ENCODE measurements at places on chromosomes 13 and 19. TPM values are rescaled to one million over a fixed set of nuclear protein-coding genes. Genes with fewer than 3 reads are reported as not detected.

DLL3 gene
- total RNA-seq, result 10.1 TPM

SIGLEC12 gene
- not detected for total RNA-seq

RFPL4A gene
- 0.35 TPM for total RNA-seq

ATXN8OS gene
- total RNA-seq, result not detected

NKPD1 gene
- 0.73 TPM for total RNA-seq

MYPOP gene
- 10.5 TPM for total RNA-seq

TTYH1 gene
- total RNA-seq, result not detected

PRODH2 gene
- total RNA-seq, result 0.34 TPM

NLRP7 gene
- total RNA-seq, result not detected

BCAM gene
- 63.9 TPM for total RNA-seq

RASL11A gene
- total RNA-seq, result 3.6 TPM

PRSS57 gene
- total RNA-seq, result not detected

CEACAM7 gene
- 0.14 TPM for total RNA-seq

GTF2F1 gene
- total RNA-seq, result 56.5 TPM

All from A549 treated with Mapracorat at 1 μM for 4 hours (cell line).